ENCODE measurements at places on chromosomes 2 and 18.

GRCh38 chr2:205781244-205781931, 99.1 kb downstream of the NRP2 start:
- DNase-seq, result no peak

GRCh38 chr18:13451213-13451540, 232.6 kb downstream of the LDLRAD4 start:
- DNase-seq, result no peak

GRCh38 chr2:217429981-217430500, 570.2 kb upstream of the TNP1 start:
- DNase-seq, result no peak

DNA sequence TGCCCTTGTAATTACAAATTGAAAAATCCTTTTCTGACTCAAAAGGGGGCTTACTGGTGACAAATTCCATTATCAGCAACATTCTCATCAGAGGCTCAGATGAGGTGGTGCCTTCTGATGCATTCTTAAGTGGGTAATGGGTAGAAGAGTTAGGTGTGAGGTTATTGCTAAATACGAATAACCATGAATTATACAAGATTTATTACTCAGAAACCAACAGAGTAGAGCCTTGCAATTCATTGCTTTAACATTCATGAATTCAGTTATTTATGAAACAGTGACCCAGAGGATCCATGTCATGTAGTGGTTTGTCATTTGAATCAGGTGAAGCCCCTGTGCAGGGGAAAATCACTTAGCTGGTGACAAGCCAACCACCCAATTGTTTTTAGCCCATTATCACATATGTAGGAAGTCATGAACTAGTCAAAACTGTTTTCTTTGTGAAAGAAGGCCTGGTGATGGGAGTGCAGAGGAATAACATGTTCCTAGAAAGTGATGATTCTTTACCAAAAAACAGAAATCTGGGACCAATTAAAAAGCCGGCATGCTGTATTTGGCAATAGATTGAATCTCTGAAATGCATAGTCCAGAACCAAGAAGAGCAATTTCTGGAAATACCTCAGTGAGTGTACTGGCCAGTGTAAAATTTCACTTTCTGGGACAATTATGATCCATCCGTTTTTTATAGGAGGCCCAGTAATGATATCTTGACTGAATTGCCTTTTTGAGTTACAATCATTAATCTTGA, 70.2 kb downstream of the CRIM1 start:
- no peak for DNase-seq

- no peak for DNase-seq
These were observed 909.4 kb upstream of the GYPC start for GRCh38 chr2:125746321-125747164.

DNA sequence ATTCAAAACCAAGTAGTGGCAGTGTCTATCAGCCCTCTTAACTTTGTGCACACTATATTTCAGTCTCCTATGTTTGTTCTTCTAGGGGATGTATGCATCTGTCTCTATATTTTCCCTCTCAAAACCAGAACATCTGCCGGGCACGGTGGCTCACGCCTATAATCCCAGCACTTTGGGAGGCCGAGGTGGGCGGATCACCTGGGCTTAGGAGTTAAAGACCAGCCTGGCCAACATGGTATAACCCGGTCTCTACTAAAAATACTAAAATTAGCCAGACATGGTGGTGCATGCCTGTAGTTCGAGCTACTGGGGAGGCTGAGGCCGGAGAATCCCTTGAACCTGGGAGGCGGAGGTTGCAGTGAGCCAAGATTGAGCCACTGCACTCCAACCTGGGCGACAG, 9.9 kb upstream of the GAREM2 start:
- no peak for DNase-seq

GRCh38 chr2:218168635-218169462, 2.1 kb upstream of the CXCR1 start:
- DNase-seq, result peak; percentile 78

- DNase-seq, result no peak
These were observed 199.6 kb upstream of the FBXO11 start for GRCh38 chr2:48105848-48106247.

- no peak for DNase-seq
These were observed 64.9 kb downstream of the ZNF521 start for GRCh38 chr18:25287106-25287505.

GRCh38 chr2:10173258-10174005, 50.9 kb downstream of the RRM2 start:
- no peak for DNase-seq

GRCh38 chr2:68746408-68746807, 11.8 kb downstream of the ARHGAP25 start:
- DNase-seq, result peak; percentile 15

GRCh38 chr2:121740973-121741372, 4.3 kb upstream of the NIFK start:
- DNase-seq, result no peak
